ENCODE measurements at places on chromosomes 13 and 19.

DNA sequence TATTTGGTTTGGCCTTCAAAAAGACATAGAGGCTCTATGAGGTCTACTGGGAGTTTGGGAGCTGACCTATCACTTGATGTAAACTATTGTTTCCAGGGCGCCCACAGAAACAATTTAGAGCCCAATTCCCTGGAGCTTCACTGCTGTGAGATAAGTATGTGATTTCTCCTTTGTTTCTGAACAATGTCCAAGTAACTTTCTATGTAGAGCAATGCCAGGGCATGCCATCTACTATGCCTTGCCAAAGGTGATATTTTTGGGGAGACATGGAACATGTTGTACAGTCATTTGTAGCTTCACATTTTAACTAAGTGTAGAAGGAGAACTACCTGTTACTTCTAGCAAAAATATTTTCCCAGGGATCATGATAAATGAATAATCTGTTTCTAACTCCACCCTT lies 872.6 kb downstream of the GPC5 start:
- DNase-seq = no peak

- DNase-seq = peak; percentile 96
These were observed 2.1 kb downstream of the DAPK3 start for GRCh38 chr19:3968556-3969434.

GRCh38 chr13:59472134-59472533 lies 691.6 kb downstream of the DIAPH3 start:
- DNase-seq = no peak

DNA sequence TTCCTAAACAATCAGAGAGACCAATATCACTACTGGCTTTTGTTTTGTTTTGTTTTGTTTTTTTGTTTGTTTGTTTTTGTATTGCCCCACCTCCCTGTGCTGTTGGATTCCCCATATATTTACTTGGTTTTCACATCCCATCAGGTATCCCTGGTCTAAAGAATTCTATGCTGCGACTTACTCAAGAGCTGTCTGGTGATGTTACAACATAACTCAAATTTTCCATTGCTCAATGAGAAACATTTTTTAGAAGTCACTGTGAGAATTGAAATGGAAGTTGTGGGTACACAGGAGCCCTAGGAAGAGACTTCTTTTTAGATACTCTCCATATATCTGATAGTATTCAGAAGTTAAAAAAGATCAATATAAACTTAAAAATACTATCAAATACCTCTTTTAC lies 181.4 kb downstream of the KLF5 start:
- no peak for DNase-seq

DNA sequence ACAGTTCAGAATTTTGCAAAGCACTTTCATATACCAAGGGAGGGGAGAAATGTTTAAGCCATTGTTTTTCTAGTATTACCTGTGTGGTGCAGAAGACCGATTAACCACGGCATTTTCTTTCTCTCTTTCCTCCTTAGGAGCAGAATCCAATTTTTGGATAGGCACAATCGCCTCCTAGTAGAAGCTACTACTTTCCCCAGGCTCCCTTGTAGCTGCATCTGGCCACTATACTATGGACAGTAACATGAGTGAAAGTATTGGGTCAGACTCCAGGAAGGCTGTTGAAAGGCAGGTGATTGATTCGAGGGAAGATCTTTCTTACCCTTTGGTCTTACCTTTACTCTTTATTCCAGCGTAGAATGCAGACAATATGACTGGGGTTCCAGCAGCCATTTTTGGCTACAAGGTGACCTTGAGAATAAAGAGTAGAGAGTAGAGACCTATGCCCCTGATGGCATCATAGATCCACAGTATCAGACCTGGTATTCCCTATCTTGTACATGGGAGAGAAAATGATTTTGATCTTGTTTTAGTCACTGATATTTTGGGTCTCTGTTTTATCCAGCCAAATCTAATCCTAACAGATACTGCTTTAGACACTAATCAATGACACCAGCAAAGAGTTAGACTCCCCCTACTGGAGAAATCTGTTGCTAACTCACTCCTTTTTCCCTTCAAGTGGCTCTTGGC lies 77.0 kb downstream of the LRRC63 start:
- DNase-seq = no peak

GRCh38 chr19:1668048-1668485 lies 15.7 kb upstream of the TCF3 start:
- no peak for DNase-seq

- DNase-seq = no peak
These were observed 203.1 kb downstream of the TM9SF2 start for GRCh38 chr13:99704390-99704789.

- DNase-seq = no peak
These were observed 48.1 kb downstream of the ZNF93 start for GRCh38 chr19:19948800-19949199.

- no peak for DNase-seq
These were observed 11.7 kb downstream of the LCP1 start for GRCh38 chr13:46170268-46170667.

All from osteocyte (in vitro differentiated cells).